ENCODE measurements at places on chromosomes 2 and 18.

- DNase-seq = no peak
These were observed 139.0 kb downstream of the ZFP36L2 start for GRCh38 chr2:43087413-43087812.

DNA sequence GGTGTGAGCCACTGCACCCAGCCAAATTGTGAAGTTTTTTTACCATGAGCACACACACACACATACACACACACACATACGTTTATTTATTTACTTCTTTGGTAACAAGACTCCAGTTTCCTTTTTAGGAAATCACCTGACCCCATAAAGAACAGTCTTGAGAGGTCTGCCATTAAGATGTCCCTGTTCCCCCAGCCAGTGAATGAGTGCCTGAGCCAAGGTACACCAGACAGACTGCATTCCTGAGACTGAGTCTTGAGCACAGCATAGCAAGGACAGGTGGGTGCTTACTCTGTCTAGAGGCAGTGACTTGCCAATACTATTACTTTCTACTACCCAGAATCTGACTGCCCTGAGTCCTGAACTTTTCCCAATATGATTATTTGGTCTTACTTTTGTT, 167.2 kb upstream of the SATB2 start:
- no peak for DNase-seq

DNA sequence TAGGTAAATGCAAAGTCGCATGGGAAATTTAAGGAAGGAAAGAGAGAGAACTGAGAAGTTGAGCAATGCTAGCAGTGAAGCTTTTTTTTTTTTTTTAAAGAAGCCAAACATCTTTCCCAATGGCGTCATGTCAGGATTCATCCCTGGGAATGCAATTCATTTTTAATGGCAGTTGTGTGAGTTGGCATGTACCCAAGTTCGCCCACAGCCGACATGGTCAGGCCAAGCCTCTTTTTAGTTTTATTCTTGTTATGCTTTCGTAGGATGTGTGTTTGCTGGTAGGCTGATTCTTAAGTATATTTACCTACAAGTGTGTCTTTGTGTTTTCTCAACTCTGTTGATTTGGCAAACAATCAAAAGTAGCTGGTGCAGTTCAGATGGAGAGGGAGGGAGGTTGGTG, 127.6 kb upstream of the ITGA6 start:
- DNase-seq = no peak

DNA sequence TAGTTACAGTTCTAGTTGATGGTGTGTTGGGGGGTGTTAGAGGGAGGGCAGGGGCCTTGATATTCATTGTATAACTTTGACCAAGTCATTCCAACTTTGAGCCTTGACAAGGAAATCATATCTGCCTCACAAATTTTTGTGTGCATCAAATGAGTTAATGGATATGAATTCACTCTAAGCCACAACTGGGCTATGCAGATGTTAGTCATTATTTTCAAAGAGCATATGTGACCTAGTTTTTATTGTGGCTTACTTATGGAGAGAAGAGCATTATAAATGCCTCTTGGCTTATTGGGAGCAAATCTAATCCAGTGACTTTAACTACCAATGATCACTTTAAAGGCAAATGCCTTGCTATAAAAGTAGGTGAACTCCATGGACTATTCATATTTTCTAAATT, 250.2 kb downstream of the LPIN1 start:
- no peak for DNase-seq

DNA sequence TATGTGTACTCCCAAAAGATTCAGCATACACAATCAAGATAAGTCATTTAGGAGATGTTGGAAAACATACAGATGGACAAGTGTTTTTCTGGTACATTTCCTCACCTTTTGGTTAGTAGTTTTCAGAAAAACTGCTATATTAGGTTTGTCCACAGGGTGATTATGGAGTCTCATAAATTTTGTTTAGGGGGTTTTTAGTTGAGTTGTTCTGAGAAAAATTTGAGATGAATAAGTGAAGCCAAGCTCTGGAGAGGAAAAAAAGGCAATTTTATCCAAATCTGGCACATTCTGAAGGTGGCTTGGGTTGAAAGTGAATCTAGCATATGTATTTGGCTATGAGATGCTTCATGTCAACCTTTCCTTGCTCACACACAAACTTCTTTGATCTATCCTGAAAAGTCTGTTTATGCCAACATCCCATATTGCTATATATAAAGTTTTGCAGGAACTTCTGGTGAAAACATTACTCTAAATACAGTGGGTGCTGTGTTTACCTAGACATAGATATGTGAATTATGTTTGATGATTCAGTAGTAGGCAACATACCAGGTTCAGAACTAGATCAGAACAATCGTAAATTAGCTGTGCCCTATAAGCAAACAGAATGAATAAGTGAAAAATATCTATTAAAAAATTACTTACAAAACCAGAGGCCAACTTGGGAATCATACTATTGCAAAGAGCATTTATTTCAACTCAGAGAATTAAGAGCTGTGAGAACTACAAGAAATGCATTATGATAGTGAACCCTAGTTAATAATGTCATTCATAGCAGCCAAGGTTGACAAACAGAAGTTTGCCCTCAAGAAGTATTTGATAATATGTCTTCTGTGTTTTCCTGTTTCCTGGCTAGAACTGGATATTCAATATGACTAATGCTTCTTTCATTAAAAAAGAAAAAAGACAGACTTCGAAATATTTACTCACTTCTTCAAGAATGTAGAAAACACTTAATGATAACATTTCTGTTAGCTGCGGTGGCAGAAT, 552.0 kb downstream of the IRS1 start:
- no peak for DNase-seq

- DNase-seq = no peak
These were observed 986.3 kb upstream of the CELF4 start for GRCh38 chr18:38551881-38552280.

DNA sequence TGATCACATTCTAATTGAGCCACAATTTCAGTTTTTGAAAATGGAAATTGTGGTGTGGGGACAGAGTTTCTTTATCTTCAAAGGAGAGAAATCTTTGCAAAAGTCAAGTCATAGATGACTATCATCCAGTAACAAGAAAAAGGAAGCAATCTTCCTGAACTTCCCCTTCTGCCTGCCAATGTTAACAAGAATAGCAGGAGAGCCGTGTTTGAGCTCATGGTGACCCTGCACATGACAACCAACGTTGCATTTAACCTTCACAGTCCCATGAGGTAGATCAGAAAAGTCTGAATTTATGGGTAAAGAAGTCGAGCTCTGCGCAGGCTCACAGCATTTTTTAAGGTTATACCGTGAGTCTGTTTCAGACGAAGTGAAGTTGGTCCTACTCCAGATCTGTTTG, 454.9 kb downstream of the LPIN1 start:
- no peak for DNase-seq

- DNase-seq = no peak
These were observed 8.6 kb downstream of the ITGA4 start for GRCh38 chr2:181465676-181466375.

DNA sequence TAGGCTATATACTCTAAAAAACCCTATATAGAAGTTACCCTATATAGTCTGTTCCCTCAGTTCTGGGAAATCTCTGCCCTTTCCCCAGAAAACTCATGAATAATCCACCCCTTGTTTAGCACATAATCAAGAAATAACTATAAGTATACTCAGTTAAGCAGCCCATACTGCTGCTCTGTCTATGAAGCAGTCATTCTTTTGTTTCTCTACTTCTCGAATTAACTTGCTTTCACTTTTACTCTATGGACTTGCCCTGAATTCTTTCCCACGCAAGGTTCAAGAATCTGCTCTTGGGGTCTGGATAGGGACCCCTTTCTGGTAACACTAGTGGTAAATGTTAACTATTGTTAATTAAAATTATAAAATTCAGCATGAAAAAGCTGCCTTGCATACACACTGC, 17.4 kb upstream of the AP1S3 start:
- DNase-seq = no peak

DNA sequence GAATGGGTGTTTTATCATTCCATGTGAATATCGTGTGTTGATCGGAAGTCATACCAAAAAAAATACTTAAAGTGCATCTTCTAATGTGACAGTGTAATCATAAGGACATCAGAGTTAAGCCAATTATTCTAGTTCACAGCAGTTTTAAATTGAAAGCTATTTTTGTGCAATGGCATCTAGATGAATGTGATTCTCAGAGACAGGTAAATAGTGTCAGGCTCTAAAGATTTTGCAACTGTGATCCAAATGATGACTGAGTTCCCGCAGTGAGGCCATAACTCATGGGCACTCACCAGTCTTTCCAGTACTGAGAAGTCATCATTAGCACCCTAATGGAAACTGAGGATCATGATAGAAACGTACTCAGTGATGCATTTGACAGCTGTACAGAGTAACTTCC, 542.6 kb downstream of the PARD3B start:
- no peak for DNase-seq

GRCh38 chr2:218577482-218578220, 9.0 kb downstream of the CNOT9 start:
- DNase-seq = no peak

- DNase-seq = no peak
These were observed 314.9 kb downstream of the ERBB4 start for GRCh38 chr2:212223696-212224095.

DNA sequence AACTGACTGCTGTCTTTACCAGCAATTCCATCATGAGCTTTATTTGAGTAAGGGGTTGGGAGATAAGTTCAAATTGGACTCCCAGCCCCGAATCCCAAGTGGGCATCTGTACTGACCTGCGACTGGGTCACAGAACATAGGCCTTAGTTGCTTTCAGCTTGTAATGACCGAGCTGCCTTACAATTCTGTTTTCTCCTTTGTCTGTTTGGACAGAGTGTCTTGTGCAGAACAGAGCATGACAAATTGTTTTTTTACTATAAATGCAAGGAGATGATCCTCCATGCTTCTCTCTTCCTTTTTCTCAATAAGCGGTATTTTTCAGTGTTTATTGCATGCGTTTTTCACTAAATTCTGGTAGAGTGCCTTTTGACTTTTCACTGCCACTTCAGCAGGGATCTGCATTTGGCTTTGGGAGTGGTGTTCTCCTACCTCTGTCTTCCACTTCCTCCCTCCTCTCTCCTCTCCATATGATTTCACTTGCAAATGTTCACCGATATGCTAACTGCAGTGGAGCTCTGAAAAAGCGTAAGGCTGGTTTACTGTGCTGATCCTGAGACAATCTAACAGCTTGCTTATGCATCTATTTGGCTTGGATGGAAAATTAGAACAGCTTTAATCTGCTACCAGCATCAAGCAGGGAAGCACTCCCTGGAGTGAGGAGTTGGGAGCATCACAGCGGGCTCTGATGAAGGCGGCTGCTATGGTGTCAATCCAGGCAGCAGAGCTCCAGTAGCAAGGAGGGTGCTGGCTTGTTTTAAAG, 158.8 kb upstream of the SMIM21 start:
- DNase-seq = no peak

All from stimulated activated CD4-positive, alpha-beta T cell treated with anti-CD3 and anti-CD28 coated beads, Interleukin-15, amount 100 ng/mL, for 48 hours (primary cell).